SK-N-SH (cell line): ENCODE measurements at places on chromosomes 13 and 19. TPM values are rescaled to one million over a fixed set of nuclear protein-coding genes. Genes with fewer than 3 reads are reported as not detected.

GRCh38 chr19:49950956-49951526 lies 9.9 kb downstream of the SIGLEC11 start:
- no peak overlapping the region for H3K27ac ChIP-seq
- H3K27me3 ChIP-seq = peaks cover 80% of the 10 kb centered on the region
- no peak for DNase-seq
- H3K4me1 ChIP-seq = no peaks in the 10 kb centered on the region
- no peak overlapping the region for H3K4me3 ChIP-seq

- H3K4me1 ChIP-seq = no peaks in the 10 kb centered on the region
- no peak overlapping the region for H3K27ac ChIP-seq
- no peak for DNase-seq
- H3K4me3 ChIP-seq = no peak overlapping the region
Observed at GRCh38 chr13:28983641-28984040, 163.5 kb downstream of the MTUS2 start.

- no peak overlapping the region for H3K27ac ChIP-seq
- no peaks in the 10 kb centered on the region for H3K27me3 ChIP-seq
Observed at GRCh38 chr19:13762635-13763235, 1.6 kb upstream of the MRI1 start.

- no peaks in the 10 kb centered on the region for H3K27me3 ChIP-seq
- no peak for DNase-seq
- no peaks in the 10 kb centered on the region; the same call in 1 of the 2 replicates for H3K4me1 ChIP-seq
- no peaks in the 10 kb centered on the region for H3K36me3 ChIP-seq
Observed at GRCh38 chr19:12478234-12478941, 6.2 kb downstream of the ZNF709 start.

Gene EFNB2
- 2.8 and 3.0 TPM in 2 replicates for polyA plus RNA-seq

DNA sequence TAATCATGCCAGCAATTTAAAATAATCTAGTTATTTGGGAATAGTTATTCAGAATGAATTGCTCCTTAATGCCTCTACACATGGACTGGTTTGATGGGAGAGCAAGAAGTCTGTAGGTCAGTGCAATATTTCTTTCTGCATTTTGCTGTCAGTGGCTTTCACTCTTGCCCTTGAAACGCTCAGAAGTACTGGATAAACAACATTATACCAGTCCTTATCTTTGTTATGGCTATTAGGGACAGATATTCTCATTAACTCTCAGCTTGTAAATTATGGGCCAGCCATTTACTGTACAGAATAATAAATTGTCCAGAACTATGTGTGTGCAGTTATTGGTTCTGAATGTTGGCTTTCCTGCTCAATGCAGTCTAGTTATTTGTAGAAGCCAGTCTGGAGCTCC lies 224.4 kb downstream of the OXGR1 start:
- no peaks in the 10 kb centered on the region for H3K27me3 ChIP-seq
- DNase-seq = peak; percentile 35
- peaks cover 2% of the 10 kb centered on the region for H3K4me1 ChIP-seq

Gene OR7G2
- polyA plus RNA-seq = not detected in 2 replicates

- no peak within 1 kb of the TSS for H3K27ac ChIP-seq
- H3K4me3 ChIP-seq = no peak within 1 kb of the TSS
- DNase-seq = no peak
- no peaks in the 10 kb centered on the region for H3K36me3 ChIP-seq
- peaks cover 56% of the 10 kb centered on the region for H3K27me3 ChIP-seq
- H3K4me1 ChIP-seq = no peaks in the 10 kb centered on the region
Observed at GRCh38 chr19:50969413-50969760, at the start of gene KLK6. TSS of gene KLK6 (minus strand) at chr19:50969591. CDS start at chr19:50968104, 1,487 bp downstream.

DNA sequence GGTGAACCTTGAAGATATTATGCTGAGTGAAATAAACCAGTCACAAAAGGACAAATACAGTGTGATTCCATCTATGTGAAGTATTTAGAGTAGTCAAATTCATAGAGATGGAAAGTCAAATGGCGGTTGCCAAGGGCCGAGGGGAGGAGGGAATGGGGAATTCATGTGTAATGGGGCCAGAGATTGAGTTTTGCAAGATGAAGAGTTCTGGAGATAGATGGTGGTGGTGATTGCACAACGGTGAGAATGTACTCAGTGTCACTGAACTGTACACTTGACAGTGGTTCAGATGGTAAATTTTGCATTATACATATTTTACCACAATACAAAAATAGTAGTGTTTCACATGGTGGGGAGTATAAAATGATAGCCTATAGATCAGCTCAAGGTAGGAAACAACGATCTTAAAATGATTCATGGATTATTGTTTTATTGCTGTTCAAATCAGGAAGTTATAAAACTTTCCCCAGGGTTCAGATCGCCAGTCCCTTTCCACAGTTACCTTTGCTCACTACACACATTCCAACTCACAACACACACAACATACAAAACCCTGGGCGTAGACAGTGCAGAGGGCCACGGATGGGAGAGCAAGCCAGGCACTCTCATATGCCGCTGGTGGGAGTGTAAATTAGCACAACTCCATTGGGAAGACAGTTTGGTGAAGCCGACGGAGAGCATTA lies 219.9 kb downstream of the ZIC5 start:
- no peaks in the 10 kb centered on the region for H3K4me1 ChIP-seq
- H3K36me3 ChIP-seq = no peaks in the 10 kb centered on the region
- no peaks in the 10 kb centered on the region for H3K27me3 ChIP-seq
- DNase-seq = no peak
- no peak overlapping the region for H3K27ac ChIP-seq
